Fibroblast of skin of left quadriceps (primary cell): ENCODE measurements at places on chromosomes 5 and 9.
A peak's percentile ranks its signal among the peaks of the same experiment; 100 is the strongest.

DNA sequence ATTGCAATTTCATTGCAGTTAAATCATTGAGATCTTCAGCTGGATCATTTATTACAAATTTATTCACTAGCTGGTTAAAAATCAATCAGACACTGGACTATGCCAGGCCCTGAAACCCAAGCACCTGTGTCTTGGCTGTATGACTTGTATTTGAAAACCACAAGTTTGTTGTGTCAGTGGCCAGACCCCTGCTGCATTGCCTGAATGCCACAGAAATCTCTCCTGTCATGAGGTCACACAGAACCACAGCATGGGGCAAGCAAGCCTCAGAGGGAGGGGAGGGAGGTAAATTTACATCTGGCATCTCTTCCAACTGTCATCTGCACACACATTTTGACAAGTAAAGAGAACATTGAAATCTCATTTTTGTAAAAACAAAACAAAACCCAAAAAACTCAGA is 90.0 kb downstream of the ARRDC3 start:
- DNase-seq, result no peak

DNA sequence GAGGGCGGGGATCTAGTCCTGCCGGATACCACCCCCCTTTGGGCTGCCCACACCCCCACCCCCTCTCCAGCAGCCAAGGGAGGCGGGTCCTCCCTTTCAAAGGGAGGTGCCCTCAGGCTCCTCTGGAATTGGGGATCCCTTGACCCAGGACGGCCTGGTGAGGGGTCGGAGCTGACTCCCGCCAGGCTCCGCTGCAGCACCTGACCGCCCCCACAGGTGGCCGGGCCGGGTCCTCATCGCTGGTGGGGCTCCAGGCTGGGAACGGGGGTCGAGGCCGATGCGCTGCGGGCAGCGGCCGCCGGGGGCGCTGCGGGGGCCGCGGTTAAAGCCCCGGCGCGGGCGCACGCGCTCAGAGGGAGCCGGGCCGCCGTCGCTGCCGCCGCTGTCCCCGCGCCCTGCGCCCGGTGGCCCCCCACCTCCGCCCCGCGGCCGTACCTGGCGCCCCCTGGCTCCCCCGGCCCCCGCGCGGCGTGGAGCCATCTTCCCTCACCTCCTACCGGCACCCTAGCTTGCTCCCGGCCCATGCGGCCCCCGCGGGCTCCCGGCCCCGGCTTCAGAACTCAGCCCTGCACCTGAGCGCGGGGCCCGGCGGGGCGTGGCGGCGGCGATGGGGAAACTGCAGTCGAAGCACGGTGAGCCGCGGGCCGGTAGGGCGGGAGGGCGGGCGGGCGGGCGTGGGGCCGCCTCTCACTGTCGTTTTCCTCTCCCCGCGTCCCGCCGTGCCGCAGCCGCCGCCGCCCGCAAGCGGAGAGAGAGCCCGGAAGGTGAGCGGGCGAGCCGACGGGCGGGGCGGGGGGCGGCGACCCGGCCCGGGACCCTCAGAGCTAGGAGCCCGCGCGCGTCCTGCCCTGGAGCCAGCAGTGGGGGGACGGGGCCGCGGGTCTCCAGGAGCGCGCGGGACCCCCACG is at the start of gene NKD2:
Gene NKD2, plus strand, starts transcription at position 352 of the 908 bp plus-strand sequence. Its CDS starts 256 bp downstream, at position 608.
- no peak for DNase-seq

DNA sequence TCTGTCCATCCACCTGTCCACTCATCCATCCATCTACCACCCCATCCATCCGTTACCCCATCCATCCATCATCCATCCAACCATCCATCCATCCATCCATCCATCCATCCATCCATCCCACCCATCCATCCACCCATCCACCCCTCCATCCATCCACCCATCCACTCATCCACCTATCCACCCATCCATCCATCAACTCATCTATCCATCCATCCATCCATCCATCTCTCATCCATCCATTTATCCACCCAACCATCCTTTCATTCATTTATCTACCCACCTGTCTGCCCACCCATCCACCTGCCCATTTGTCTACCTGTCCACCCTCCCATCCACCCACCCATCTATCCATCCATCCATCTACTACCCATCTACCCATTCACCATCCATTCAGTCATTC is 84.1 kb upstream of the ASS1 start:
- DNase-seq, result no peak

GRCh38 chr5:129554134-129554904 is 94.2 kb downstream of the ADAMTS19 start:
- DNase-seq, result peak; percentile 15

DNA sequence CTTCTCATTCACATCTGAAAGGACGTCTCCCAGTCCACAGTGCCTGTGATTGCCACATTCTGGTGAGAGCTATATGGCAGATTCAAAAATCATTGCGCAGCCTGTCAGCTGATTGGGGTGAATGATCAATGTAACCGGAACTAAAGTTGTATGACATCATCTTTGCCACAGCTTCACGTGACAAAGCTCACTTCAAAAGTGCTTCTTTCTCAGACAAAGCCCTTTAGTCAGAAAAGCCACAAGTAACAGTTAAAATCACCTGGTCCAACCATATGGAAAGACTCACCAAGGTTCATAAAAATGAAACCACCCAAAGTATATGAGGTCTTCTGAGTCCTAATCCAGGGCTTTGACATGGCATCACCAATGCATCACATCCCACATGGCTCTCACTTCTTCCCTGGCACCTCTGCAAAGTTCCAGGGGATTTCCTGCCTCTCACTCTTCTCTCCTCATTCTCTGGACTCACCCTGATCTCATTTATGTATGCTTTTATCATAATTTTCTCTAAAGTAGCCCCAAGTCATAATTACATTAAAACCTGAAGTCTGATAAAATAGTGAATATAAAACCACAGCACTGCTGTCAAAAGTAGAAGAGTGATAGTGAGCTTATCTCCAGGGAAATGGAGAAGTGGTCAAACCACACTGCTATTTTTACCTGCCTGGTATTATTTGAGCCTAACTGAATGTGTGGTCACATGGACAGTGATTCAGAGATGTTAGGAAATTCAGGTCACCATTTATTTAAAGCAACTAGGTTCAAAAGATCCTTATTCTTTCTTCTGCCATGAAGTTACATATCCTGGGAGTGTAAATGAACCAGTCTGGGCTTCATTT is 193.1 kb upstream of the PTGER4 start:
- DNase-seq, result no peak

DNA sequence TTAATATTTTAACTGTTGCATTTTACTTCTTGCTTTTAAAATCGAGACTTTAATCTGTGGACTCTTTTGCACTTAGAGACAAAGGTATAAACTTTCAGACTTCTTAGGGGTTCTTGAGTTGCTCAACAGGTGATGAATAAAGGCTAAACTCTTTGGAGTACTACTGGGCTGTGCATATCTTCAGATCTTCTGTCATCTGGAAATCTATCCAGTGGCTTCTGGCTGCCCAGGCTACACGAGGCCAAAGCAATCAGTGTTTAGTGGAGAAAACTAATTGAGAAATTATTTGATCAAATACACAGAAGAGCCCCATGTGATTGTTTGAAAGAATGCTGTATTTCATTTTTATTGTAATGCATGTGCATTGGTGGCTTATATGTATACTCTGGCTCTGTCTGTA is 146.1 kb downstream of the PBX3 start:
- no peak for DNase-seq

- peak; percentile 42 for DNase-seq
Measured at GRCh38 chr5:61450493-61451279, 118.6 kb downstream of the ZSWIM6 start.

GRCh38 chr9:97366476-97366875 is 45.4 kb upstream of the TDRD7 start:
- DNase-seq, result no peak

DNA sequence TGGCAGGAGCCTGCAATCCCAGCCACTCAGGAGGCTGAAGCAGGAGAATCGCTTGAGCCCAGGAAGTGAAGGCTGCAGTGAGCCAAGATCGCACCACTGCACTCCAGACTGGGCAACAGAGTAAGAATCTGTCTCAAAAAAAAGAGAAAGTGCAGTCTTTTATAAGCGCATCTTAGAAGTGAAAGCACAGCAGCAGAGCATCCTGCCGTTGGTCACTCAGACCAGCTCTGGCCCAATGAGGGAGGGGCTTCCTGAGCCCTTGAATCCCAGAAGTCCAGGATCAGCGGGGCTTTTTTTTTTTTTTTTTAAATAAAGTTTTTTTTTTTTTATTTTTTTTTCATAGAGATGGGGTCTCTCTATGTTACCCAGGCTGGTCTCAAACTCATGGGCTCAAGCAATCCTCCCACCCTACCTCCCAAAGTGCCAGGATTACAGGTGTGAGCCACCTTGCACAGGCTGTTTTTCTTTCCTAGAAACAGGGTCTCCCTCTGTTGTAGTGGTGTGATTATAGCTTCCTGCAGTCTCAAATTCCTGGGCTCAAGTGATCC is 42.3 kb downstream of the NAIF1 start:
- no peak for DNase-seq

GRCh38 chr5:176441921-176442323 is 6.3 kb upstream of the FAF2 start:
- DNase-seq, result no peak

DNA sequence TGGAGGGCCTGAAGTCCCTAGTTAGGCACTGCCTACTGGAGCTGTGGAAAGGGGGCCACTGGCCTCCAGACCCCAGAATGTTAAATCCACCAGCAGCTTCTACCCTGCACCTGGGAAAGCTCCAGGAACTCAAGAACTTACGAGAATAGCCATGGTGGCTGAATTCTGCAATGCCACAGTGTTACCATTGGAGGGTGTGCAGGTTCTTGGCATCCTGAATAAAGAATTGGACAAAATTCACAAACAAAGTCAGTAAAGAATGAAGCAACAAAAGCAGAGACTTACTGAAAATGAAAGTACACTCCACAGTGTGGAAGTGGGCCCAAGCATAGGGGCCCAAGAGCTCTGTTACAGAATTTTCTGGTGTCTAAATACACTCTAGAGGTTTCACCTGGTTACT is 107.0 kb downstream of the PRDM9 start:
- DNase-seq, result no peak

DNA sequence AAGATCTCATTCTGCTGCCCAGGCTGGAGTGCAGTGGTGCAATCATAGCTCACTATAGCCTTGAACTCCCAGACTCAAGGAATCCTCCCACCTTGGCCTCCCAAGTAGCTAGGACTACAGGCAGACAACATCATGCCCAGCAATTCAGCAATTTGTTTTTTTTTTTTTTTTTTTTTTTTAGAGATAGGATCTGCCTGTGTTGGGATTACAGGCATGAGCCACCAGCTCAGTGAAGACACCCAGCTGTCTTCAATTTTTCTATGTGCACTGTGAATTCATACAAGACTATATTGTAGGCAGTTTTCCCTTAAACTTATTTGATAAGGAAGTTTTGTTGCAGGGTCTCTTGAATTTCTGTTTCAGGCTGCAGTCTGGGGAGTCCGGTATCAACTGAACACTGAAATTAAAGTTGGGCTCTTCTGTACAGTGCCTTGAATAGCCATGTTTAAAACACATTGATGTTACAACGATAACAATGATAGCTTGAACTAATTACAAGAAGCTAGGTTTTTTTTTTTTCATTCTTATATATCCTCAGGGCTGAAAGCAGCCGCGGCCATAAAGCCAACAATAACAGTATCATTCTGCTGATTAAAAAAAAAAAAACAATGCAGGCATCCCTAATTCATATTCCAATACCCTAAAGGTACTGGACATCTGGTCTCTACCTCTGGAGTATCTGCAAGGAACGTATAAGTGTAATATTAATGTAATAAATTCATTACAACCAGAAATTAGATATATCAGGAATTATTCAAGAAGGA is 63.5 kb downstream of the MPDZ start:
- no peak for DNase-seq

DNA sequence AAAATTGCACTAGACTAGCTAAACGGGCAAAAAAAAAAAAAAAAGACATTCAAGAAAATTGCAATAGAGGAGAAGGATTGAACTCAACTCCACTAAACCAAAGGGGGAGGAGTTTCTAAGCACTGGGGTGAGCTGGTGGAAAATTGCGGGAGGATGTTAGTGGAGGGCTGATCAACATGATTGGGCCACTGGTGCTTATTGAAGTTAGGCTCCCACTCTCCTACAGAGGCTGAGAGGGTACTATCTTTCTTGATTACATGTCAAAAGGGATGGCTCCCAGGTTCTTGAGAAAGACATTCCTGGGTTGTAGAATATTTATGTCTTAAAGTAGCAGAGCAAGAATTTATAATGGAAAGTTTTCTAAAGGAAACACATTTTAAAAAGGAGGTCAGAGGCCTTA is 38.0 kb downstream of the CAMK4 start:
- no peak for DNase-seq

DNA sequence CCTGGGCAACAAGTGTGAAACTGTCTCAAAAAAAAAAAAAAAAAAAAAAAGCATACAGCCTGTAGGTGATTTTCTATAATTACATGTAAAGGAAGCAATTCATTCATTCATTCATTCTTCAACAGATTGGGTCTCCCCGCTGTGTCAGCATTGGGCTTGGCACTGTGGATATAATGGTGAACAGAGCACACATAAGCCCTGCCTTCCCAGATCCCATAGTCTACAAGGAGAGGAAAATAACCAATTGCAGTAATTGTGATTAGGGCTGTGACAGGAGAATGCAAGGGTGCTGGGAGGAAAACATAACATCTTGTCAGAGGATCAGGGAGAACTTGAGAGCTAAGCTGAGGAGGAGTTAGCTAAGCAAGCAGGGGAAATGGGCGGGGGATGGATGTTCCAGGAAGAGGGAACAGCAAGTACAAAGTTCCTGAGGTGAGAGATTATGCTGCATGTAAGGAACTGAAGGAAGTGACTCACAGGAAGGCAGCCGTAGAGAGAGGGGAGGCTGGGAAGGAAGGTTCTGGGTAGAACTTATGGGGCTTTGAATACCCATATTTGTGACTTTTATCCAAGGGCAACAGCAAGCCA is 24.0 kb upstream of the KLF9 start:
- DNase-seq, result no peak

GRCh38 chr5:766666-767431 is 17.7 kb downstream of the ZDHHC11B start:
- DNase-seq, result no peak

GRCh38 chr5:181121675-181122561 is 9.1 kb downstream of the OR2V1 start:
- no peak for DNase-seq

GRCh38 chr9:16459421-16460148 is 410.9 kb downstream of the BNC2 start:
- no peak for DNase-seq

DNA sequence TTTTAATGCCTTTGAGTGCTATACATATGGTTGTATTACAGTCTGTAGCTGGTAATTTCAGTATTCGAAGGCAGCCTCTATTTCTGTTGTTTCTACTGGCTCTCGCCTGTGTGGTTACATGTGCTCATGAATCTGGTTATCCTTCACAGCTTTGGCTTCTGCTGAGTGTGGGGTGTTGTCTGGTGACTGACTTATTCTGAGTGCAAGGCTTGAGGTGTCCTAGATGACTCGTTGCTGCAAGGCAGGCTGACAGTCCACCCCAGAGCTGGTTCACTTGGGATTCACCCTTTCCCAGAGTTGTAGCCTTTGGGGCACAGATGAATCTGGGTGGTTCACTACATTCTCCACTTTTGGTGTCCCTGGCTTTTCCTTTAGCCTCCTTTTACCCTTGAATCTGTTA is 41.4 kb downstream of the PDE8B start:
- DNase-seq, result no peak

- no peak for DNase-seq
Measured at GRCh38 chr9:123174887-123175518, 93.4 kb downstream of the STRBP start.

GRCh38 chr9:98024702-98025101 is 31.8 kb upstream of the NANS start:
- DNase-seq, result no peak
